ENCODE measurements at places on chromosomes 12 and 14. TPM values are rescaled to one million over a fixed set of nuclear protein-coding genes. Genes with fewer than 3 reads are reported as not detected.

Gene LMO3
- total RNA-seq = not detected

Gene FAM234B
- 1.9 TPM for total RNA-seq

Gene MGP
- total RNA-seq = 1.7 TPM

Gene DDN
- total RNA-seq = 0.62 TPM

Gene NTN4
- total RNA-seq = 4.8 TPM

Gene KCTD10
- 35.2 TPM for total RNA-seq

Gene CLEC2B
- 116 TPM for total RNA-seq

Gene CNIH1
- 46.8 TPM for total RNA-seq

Gene ACVRL1
- total RNA-seq = not detected

Gene FOXG1
- not detected for total RNA-seq

Gene SYNDIG1L
- total RNA-seq = not detected

Gene TSHR
- 0.13 TPM for total RNA-seq

Gene LYZ
- 134 TPM for total RNA-seq

Gene SIRT4
- total RNA-seq = 0.45 TPM

Gene NELL2
- 62.5 TPM for total RNA-seq

Gene FZD10
- not detected for total RNA-seq

Gene DAO
- total RNA-seq = not detected

Gene ATF1
- 23.1 TPM for total RNA-seq

Gene STAB2
- not detected for total RNA-seq

Gene CIROP
- total RNA-seq = not detected

Gene TC2N
- 178 TPM for total RNA-seq

Gene AKAP3
- 1.6 TPM for total RNA-seq

Gene CMKLR1
- 0.22 TPM for total RNA-seq

Gene CAPZA3
- not detected for total RNA-seq

Gene DHRS2
- not detected for total RNA-seq

Gene LIN7A
- total RNA-seq = 0.22 TPM

Gene VWF
- 0.55 TPM for total RNA-seq
